ENCODE measurements at places on chromosomes 5 and 9.

DNA sequence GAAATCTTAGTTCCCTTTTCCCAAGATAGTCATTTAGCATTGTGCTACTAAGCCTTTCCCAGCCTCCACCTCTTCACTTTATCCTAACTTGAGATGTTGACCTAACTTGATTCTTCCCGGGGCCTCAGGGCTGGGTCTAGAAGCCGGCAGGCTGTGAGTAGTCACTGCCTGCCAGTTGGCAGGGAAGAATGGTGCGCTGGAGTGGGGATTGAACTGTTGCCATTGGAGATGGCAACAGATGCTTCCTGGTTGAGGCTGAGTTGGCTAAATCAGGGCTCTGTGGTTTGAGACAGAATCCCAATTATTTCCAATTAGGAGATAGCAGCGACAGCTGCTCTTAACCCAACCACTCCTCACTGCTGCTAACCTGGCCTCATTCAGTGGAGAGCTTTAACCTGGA is 343.1 kb downstream of the BRINP1 start:
- DNase-seq: peak; percentile 42

DNA sequence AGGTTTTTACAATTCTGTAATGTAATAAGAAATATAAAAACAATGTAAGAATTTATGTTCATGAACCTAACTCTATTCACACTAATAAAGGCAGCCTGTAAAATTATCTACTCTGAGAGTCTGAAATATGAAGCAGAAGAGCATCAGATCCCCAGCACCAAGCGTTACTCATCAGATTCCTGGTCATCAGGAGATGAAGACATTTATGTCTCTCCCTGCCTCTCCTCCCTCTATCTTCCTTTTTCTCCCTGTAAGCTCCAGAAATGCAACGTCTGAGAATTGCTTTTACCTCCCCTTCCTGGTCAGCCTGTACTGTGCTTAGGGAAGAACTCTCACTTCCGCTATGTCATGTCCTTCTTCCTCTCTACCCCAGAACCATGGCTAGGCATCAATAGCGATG is 114.4 kb upstream of the SLIT3 start:
- DNase-seq: no peak

- no peak for DNase-seq
Measured at GRCh38 chr9:25681266-25681665, 3.0 kb upstream of the TUSC1 start.

GRCh38 chr5:151577566-151577965 is 13.6 kb downstream of the FAT2 start:
- DNase-seq: no peak

GRCh38 chr5:144950996-144951395 is 780.3 kb downstream of the KCTD16 start:
- no peak for DNase-seq

DNA sequence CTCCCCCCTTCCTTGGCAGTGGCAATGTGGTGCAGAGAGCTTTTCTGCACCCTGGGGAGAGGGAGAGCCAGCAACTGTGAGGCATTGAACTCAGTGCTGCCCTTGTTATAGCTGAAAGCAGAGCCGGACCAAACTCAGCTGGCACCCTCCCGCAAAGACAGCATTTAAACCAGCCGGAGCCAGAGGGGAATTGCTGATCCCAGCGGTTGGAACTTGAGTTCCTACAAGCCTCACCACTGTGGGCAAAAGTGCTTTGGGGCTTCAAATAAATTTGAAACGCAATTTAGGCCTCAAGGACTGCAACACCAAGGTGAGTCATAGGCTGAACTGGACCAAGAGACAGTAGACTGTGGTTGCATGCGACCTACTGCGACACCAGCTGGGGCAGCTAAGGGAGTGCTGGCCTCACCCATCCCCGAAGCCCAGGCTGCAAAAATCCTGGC is 207.6 kb upstream of the CDKN2B start:
- DNase-seq: no peak

DNA sequence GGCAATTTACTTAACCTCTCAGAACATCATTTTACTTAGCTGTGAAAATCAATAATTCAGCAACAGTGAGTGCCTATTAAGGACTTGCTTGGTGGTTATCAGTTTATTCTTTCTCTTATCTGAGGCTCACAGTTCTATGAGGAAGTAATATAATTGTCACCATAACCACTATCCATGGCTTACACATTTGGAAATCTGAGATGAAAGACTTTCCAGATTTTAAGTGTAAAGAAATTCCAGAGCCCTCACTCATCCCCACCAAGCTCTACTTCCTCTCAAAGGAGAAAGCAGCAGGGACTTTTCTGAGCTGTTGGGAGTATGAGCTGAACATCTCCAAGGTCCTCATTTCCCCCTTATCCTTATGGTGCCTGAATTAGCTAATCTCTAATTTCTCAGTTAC is 321.5 kb downstream of the FBXL7 start:
- DNase-seq: no peak

- no peak for DNase-seq
Measured at GRCh38 chr9:72935595-72935994, 17.3 kb downstream of the ALDH1A1 start.

GRCh38 chr5:181189962-181190710 is 14.9 kb downstream of the TRIM7 start:
- peak; percentile 42 for DNase-seq

DNA sequence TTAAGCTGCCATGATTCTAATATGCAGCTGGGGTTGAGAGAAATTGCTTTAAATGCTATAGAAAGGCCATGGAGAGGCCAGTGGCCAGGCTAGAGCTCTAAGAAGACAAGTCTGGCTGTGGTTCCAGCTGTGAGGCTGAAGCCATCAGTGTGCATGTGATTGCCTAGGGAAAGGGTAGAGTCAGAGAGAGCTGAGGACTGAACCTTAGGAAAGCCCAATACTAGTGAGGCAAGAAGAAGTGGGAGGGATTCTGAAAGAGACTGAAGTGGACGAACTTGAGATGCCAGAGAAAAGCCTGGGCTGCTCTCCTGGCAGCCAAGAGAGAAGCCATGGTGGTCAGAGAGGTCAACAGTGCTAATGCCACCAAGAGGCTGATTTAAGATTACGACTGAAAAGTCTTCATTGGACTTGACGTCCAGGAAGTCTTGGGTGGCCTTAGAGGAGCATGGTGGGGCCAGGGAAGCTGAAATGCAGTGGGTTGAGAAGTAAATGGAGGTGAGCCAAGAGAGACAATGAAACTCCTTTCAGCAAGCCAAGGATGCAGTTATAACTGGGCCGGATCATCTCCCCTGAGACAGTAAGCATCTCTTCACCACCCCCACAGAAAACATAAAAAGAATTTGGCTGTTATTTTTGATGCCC is 133.2 kb downstream of the TMEM174 start:
- no peak for DNase-seq

GRCh38 chr5:39475881-39476842 is 51.4 kb upstream of the DAB2 start:
- peak; percentile 46 for DNase-seq

- peak; percentile 38 for DNase-seq
Measured at GRCh38 chr9:106286249-106286648, 576.7 kb upstream of the ZNF462 start.

DNA sequence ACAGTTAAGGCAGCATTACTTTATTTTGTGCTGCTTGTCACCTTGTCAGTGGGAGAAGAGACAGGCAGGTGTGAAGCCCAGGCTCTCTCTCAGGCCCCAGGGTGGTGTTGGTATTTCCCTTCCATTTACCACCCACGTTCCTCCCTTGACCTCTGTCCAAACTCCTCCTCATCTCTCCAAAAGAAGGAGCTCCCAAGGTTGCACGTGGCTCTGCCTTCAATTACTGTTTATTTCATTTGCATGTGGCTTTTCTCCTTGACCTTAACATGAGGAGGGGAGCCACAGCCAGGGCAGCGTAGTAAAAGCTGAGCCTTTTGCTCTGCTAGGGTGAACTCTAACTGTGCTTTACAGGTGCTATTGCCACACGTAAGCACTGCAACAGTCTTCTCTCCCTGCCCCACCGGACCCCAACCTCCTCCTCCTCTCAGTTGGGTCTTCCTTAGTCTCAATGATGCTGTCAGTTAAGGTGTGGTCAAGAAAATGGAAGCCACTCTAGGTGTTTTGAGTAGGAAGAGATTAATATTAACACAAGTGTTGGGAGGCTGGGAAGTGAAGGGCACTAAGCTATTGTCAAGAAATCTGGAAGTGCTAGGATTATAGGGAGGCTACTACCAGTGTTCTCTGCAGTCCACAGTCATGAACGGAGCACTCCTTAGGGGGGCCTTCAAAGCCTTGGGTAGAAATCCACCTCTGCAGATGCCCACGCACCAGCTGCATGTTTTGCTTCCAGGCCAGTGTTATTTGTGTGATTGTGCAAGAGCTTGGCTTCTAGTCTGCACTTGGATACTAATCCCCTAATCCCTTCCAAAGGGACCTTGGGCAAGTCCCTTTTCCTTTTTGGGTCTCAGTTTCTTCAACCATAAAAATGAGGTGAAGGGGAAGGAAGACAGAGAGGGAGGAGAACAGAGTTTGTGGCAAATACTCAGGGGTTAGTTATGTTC is 3.9 kb upstream of the ALDH1B1 start:
- no peak for DNase-seq

DNA sequence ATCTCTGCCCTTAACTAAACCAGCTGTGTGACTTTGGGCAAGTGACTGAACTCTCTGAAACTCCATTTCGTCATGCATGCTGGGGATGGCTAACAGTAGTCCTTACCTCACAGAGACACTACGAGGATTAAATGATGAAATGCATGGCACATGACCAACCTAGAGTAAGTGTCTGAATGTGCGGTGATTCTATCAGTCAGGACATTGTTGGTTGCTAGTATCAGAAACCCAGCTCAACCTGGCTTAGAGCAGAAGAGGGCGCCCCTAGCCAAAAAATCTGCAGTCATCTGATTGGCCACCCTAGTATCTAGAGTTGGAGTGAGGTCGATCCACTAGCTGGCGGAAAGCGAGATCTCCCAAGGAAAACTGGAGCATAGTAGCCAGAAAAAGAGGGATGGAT is 25.2 kb downstream of the NEURL1B start:
- DNase-seq: no peak

- no peak for DNase-seq
Measured at GRCh38 chr9:73916016-73916673, 581.0 kb upstream of the RORB start.

DNA sequence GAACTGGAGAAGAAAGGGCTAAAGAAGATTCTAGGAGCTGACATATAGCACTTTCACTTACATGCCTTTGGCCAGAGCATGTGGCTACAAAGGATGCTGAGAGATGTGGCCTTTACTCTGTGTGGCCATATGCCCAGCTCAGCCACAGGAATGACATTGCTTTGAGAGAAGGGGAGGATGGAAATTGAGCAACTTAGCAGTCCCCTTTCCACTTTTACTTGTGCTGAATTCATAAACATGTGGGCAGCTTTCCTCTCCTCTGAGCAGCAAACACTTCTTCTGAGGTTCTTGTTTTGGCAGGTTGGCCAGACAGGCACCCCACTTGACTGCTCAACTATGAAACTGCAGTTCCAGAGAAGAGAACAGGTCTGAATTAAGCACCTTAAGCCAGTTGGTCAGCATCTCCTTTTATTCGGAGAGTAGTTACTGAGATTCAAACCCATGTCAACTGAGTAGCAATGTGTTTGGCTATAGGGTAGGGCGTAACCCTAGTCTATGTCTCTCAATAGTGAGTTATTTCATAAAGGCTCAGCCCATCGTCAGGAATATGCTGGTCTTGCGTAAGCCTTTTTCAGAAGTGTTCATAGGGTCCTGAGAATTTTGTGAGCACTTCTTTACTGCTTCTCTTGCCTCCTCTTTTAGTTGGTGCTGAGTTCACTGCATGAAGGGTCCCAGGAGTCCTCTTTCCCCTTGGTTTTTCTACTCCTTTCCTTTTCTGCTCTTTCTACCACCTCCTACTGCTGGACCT is 134.5 kb downstream of the PALM2AKAP2 start:
- no peak for DNase-seq

GRCh38 chr5:158698768-158699284 is 400.9 kb downstream of the EBF1 start:
- DNase-seq: no peak

- no peak for DNase-seq
Measured at GRCh38 chr9:71571186-71571585, 197.1 kb downstream of the CEMIP2 start.

DNA sequence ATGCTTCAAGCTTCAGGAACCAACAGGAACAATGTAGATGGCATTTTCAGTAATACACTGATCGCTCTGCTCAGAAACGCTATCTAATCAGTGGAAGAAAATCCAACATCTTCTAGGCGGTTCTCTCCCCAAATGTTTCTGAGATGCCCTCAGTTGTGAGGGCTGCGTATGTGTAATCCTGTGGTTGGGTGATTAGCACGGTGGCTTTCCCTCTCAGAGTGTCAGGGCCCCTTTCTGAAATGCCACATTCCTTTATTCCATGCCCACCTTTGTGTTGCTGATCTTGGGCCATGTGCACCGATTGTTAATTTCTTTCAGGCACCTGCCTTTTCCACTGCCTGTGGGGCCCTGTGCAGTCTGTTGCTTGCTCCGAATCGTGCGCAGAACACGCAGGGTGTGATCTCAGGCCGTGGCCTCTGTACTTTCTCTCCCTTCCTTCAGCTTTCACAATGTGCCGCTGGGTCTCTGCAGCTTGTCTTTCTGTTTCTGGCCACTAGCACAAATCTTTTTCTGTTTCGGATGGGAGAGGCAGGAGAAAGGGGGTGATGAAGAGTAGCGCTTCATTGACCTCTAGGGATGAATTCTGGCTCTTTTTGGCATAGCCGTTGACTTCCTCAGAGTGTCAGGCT is 324.0 kb downstream of the PARP8 start:
- no peak for DNase-seq
